ENCODE measurements at places on chromosomes 5 and 9. TPM values are rescaled to one million over a fixed set of nuclear protein-coding genes. Genes with fewer than 3 reads are reported as not detected.

Gene CARTPT
- not detected for total RNA-seq

Gene PCDHGB6
- 18.4 TPM for total RNA-seq

Gene NEUROG1
- total RNA-seq: not detected

Gene ENTPD8
- 0.11 TPM for total RNA-seq

Gene MEIKIN
- not detected for total RNA-seq

Gene SPATA31E1
- total RNA-seq: not detected
